ENCODE measurements at places on chromosomes 16 and 17.
A peak's percentile ranks its signal among the peaks of the same experiment; 100 is the strongest.

DNA sequence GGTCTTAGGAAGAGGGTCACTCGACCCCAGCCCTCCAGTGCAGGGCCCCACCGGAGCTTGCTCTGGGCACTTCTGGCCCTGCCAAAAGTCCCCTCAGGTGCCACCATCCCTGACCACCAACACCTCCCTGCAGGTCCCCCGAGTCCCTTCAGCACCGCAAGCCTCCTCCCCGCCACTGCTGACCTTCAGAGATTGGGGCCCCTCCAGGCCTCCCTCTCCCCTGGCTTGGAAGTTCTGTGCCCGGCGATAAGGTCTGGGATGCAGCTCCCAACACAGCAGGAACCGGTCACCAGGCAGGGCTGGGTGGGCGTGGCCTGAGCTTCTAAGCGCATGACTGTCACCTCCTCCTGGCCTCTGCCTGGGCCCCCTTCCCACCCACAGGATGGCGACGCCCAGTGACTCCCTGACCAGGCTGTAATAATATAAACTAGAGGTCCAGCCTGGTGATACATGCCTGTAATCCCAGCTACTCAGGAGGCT is 11.2 kb downstream of the PIEZO1 start:
- DNase-seq: no peak

- DNase-seq: no peak
These were observed 3.5 kb upstream of the C16orf74 start for GRCh38 chr16:85754413-85754812.

DNA sequence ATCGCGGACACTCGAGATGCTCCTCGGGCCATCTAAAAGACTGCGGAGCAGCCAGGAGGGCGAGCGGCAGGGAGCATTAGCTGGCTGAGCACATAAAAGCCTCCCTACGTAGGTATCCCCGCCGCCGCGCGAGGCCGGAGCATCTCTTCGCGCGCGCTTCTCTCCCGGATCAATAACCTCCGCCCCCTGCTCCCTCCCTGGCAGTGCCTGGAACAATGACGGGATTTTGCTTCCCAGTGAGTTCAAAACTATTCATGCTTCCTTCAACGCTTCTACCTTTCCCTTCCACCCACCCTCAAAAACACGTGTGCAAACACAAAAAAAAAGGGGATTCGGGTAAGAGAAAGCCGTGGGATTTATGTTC is 984 bp downstream of the CENPV start:
- DNase-seq: peak; percentile 20

DNA sequence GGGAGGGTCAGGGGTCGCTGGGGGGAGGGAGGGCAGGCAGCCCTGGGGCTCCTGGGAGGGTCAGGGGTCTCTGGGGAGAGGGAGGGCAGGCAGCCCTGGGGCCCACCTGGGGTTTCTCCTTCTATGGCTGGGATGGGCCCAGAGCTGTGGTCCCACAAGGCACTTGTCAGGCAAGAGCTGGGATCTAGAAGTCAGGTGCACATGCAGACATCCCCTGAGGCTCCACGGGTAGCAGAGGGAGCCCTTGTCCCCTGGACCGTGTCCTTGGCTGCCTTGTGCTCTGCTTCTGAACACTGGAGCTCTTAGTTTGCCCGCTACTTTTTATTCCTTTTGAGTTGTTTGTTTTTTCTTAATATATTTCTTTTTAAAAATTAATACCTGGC is 1.8 kb downstream of the TUBB3 start:
- DNase-seq: no peak

GRCh38 chr17:75514299-75514918 is 928 bp downstream of the CASKIN2 start:
- DNase-seq: peak; percentile 82

- DNase-seq: no peak
These were observed 35.4 kb upstream of the TMC5 start for GRCh38 chr16:19382084-19382801.

GRCh38 chr17:81381632-81382577 is 13.4 kb upstream of the BAHCC1 start:
- DNase-seq: no peak
